Renal cortex interstitium (tissue), 15 donors: ENCODE measurements at places on chromosomes 1 and 21.

GRCh38 chr1:152673016-152673415, 2.1 kb upstream of the LCE2C start:
- no peak for DNase-seq

DNA sequence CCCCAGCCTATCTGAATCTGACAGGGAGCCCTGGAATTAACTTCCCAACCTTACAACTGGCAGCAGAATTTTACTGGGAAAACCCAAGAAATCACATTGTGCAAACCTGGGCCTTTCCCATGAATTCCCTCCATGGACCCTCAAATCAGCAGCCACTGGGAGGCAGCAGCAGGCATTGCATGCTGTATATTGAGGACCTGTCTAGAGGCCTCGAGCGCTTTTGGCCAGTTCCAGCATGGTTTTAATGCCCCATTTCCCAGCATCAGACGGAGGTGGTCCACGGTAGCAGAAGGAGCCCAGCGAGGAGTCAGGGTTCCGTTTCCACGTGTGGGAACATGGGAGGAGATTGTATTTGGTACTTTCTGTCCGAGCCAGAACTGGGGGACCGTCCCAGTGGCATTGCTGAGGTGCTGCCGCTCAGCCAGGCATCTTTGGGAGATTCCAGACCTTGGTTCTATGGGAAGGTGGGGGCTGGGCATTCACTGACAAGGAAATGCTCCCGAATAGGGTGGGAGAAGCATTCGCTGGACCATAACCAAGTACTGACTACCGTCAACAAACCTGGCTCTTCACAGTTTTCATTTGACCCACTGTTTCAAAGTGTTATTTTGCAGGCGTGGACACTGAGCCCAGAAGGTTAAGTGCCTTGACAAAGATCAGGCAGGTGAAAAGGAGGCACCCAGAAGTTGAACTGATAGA, 15.9 kb downstream of the BMP8A start:
- DNase-seq: no peak

DNA sequence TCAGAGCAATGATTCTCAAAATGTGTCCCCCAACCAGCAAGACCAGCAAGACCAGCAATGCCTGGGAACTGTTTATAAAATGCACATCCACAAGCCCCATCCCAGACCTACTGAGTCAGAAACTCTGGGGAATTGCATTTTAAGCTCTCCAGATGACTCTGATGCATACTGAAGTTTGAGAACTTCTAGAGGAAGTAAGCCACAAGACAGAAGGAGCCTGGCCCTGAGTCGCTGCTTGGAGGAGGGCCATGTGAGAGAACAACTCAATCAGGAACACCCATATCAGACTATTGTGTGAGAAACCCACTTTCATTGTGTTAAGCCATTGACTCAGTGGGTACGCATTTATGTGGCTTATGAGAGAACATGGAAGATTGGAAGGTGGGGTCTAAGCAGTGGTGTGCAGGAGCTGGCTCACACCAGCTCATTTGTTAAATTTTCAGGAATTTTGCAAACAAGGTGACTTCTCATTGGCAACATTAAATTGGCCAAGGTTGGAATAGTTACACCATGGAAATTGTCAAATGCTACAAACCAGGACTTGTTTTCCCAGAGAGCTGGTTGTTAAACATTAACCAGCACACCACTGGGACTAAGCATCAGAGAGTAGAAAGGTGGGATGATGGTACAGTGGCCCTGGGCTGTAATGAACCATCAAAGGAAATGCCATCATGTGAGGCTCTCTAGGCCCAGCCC, 38.9 kb downstream of the ATP1A1 start:
- DNase-seq: peak; percentile 43

GRCh38 chr1:234431255-234431654, 47.7 kb downstream of the TARBP1 start:
- DNase-seq: no peak

DNA sequence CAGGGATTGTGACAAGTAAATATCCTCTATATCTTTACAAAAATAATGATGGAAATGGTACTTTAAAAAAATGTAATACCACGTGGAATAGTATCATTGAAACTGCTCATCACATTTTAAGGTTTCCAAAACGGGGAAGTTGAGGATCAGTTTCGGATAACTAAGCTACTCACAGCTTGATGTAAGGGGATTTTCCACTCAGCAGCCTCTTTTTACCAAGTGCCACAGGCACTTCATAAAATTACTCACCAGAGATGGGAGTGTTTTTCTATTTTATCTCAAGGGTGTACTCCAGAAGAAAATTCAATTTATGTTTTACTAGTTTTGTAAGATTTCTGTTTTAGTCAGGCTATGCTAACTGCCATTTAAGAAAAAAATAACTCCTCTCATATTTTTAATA, 91.7 kb downstream of the TPR start:
- DNase-seq: no peak

GRCh38 chr21:40210251-40210650, 343.0 kb downstream of the PCP4 start:
- no peak for DNase-seq

- DNase-seq: no peak
Observed at GRCh38 chr1:15944308-15945010, 31.4 kb downstream of the ZBTB17 start.

- peak; percentile 23 for DNase-seq
Observed at GRCh38 chr1:113835686-113836290, 23.5 kb upstream of the RSBN1 start.

DNA sequence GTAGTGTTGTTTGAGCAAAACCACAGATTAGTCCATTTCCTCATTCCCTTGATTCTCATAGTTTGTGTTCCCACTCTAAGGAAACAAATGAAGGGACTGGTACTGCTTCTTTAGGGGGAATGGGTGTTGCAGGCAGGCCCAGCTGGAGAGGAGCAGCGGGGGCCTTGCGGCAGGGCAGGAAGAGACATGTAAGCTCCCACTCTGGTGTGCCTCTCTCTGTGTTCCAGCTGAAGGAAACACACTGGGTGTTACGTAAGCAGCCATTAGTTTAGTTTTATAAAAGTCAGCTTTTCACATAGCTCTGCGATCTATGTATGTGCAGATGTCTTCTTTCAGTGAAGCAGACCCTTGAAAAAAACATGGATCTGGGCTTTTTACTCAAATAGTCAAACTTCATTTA, 99.5 kb downstream of the CACHD1 start:
- DNase-seq: no peak

DNA sequence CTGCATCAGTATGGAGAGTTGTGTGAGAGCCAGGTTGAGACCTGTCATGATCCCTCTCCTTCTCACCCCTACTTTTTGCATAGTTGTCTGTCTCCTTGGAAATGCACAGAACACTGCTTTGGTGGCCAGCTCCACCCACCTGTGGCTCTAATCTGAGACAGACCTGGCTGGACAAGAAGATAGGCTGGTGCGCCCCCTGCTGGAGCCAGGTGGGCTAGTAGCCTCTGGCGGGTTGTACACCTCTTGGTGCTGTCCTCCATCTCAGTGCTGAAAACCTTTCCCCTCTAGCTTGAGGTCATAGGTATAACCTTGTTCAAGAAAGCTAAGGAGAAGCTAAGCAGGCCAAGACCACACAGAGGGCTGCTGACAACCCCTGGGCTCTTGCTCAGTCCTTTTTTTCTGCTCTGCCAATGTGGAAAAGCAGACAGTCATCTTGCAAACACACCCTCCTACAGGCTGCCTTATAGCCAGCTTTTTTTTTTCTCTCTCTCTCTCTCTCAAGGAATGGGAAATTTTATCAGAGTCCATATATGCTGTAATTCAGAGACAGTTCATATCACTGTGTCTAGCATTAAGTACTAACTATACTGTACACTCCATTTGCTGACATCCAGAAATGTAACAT, 58.8 kb upstream of the SPATA6 start:
- peak; percentile 63 for DNase-seq

DNA sequence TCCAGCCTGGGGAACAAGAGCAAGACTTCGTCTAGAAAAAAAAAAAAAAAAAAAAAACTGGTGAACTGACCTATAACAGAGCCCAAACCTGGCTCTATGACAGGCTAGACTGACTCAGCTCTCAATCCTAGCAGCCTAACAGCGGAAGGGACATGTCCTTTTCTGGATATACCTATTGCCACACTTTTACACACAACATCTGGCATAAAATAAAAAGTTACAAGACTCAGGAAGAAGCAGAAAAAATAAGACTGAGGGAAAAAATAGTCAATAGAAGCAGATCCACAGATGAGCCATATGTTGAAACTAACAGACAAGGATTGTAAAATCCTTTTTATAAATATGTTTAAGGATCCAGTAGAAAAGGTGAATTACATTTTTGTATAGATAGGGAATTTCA, 57.5 kb upstream of the IPO9 start:
- DNase-seq: no peak

GRCh38 chr1:43427941-43428340, 25.8 kb downstream of the HYI start:
- no peak for DNase-seq

DNA sequence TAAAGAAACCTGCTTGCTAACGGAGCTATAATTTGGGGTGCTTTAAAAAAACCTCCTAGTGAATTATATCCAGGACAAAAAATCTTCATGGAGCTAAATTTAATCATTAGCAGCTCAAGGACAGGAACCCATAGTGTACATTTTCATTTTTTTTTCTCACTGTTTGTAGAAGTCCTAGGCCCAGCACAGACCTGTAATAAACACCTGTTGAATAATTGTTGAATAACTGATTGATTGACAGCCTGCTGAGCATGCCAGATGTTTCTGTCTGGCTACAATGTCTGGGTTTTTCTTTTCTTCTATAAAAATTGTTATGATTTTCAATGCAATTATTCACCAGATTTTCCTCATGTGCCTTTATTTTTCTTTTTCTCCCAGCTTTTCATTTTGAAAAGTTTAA, 10.9 kb upstream of the GALNT2 start:
- DNase-seq: no peak

- no peak for DNase-seq
Observed at GRCh38 chr21:41363370-41364270, 1.8 kb downstream of the MX2 start.

GRCh38 chr21:34707876-34708325, 39.1 kb downstream of the CLIC6 start:
- no peak for DNase-seq

GRCh38 chr1:77031106-77031662, 163.9 kb downstream of the ST6GALNAC5 start:
- DNase-seq: no peak

- no peak for DNase-seq
Observed at GRCh38 chr1:181662606-181663005, 179.3 kb downstream of the CACNA1E start.

DNA sequence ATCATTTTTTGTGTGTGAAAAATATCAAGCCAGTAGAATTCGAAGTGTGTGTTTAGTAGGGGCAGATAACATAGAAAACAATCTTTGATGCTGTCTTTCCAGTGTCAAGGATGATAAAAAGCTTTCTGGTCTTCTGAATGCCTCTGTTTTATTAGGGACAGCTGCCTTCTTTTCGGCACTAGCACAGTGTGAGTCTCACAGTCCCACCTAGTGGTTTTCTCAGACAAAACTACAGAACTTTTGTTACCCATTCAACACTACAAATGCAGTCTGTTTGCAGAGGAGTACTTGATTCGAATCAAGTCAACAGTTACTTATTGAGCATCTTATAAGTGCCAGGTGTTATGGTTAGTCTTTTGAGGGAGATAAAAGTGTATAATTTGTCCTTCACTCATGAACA, 30.6 kb upstream of the MCOLN3 start:
- DNase-seq: no peak

- DNase-seq: no peak
Observed at GRCh38 chr1:17912491-17912890, 157.4 kb downstream of the ACTL8 start.

- DNase-seq: no peak
Observed at GRCh38 chr21:41895643-41896493, 16.7 kb upstream of the PRDM15 start.

GRCh38 chr1:51897699-51898031, 19.1 kb upstream of the NRDC start:
- DNase-seq: no peak
